ENCODE measurements at places on chromosomes 11 and 22.

- no peak for DNase-seq
Observed at GRCh38 chr11:94658386-94658785, 91.2 kb downstream of the PIWIL4 start.

GRCh38 chr11:82906931-82907330, 5.4 kb downstream of the DDIAS start:
- DNase-seq, result no peak

- no peak for DNase-seq
Observed at GRCh38 chr22:38863531-38864131, 8.4 kb downstream of the CBX6 start.

DNA sequence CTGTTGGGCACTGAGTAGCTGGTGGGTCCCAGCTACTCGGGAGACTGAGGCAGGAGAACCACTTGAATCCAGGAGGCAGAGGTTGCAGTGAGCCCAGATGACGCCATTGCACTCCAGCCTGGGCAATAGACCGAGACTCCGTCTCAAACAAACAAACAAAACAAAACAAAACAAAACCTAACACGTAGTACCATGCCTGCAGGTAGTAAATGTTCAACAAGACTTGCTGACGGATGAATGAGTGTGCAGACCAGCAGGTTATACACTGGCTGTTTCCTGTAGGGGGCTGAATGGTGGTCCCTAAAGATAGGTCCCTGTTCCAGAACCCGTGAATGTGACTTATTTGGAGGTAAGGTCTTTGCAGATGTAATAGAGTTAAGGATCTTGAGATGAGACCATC, 12.8 kb upstream of the MRGPRD start:
- no peak for DNase-seq

GRCh38 chr11:72624496-72625201, 49.6 kb downstream of the PDE2A start:
- no peak for DNase-seq

DNA sequence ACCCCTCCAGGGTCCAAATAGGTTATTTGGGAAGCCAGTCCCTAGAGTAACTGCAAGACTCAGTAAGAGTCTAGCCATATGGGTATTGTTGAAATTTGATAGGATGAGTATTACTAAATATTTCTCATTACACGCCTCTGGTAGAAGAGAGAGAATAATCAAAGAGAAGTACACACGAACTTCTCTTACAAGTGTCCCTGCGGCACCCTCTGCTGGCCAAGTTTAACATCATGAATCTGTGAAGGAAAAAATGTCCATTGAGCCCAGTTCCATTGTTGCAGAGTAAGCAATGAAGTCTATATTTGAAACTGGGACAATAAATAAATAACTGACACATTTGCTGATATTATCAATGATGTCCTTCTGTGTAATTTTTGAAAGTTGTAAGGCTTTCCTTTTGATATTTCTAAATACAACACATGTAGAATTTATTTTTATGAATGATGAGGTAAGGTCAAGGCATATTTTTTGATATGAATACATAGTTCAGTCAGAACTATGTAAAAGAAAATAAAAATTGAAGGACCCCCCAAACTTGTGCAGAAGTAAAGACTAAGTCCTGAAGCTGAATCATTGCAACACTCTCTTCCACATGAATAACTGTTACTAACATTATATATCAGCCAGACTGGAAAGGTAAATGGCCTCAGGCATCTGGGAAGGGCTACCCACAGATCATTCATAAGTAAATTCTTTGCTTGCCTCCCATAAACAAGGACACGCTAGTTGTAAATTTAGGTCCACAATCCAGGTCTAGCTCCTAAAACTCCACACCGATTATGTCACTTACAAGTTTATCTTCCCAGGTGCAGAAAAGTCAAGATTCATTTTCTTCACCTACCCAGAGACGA, 10.0 kb downstream of the OR51L1 start:
- DNase-seq, result peak; percentile 4

DNA sequence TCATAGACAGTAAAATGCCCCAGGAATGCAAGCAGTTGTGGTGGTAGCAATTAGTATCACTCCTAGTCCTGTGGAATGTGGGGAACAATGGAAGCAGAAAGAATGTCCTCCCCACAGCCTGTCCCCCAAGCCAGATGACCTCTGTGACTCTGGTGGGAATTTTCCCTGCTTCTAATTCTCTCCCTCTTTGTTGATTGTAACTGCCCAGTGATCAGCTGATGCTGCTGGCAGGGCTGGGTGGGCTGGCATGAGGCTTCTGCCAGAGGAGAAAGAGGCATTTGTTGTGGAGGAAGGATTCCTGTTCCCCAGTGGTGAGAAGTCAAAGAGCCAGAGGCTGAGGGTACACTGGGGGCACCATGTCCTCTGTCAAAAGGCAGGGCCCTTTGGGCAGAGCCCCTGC, 116.7 kb upstream of the NCAM1 start:
- DNase-seq, result peak; percentile 58

GRCh38 chr11:92123540-92123939, 101.1 kb upstream of the FAT3 start:
- DNase-seq, result no peak

DNA sequence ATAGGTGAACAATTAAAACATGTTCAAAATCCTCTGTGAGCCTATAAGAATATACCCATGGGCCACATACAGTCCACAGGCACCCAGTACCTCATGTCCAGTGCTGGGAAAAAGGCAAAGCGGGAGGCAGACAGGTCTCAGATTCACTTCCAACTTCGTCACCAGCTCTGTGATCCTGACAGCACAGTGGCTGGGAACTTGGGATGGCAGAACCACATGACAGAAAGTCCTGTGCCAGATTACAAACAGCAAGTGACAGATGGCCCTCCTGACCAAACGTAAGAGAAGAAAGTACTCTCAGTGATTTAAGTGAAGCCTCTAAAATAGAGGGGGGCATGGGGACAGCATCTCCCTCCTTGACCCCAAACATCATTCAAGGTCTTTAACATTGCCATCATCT, 5.8 kb downstream of the SLC1A2 start:
- no peak for DNase-seq

GRCh38 chr11:294780-295179, 4.5 kb downstream of the IFITM5 start:
- DNase-seq, result no peak

GRCh38 chr11:64844330-64845128, at the start of gene CDC42BPG:
CDC42BPG (minus strand) TSS chr11:64844653; CDS start chr11:64844569, 84 bp downstream.
- DNase-seq, result no peak

- no peak for DNase-seq
Observed at GRCh38 chr11:72815110-72815618, 953 bp downstream of the ATG16L2 start.

DNA sequence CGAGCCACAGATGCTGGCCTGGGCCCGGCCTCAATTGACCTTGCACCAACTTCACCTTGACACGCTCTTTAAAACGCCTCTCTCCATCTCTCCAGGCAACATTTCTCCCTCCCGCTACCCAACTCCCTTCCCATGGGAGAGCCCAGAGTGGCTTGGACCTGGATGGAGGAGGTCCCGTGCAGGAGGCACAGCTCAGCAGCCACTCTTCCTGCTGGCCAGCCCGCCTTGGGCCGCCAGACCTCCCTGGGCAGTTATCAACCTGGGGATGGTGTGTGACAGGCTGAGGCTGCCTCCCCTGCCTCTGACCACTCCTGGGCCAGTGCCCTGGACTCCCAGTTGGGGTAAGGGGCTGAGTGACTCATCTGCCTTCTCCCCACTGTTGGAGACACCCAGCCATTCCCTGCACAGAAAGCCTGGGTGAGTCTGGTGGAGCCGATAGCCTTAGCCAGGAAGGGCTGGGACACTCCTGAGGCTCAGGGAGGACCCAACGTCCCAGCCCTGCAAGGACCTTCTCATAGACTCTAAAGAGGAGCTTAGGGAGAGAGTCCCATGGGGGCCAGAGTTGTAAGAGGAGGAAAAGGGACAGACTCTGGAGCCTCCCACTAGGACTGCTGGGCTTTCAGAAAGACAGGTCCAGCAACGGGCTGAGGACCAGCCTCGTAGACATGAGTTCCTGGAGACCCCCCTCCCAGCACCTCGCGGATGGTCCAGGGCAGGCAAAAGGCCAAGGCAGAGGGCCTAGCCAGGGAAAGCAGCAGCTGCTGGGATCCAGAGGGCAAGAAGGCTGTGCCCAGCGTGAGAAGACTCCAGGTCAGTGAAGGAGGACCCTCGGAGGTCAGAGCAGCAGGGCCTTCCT, 131.7 kb downstream of the CEP164 start:
- no peak for DNase-seq

- DNase-seq, result no peak
Observed at GRCh38 chr11:45807792-45808238, 2.9 kb downstream of the SLC35C1 start.

GRCh38 chr11:125156346-125157117, 8.0 kb upstream of the PKNOX2 start:
- DNase-seq, result no peak

GRCh38 chr11:113475160-113475761, at the start of gene DRD2:
DRD2 (minus strand) TSS chr11:113475398; CDS start chr11:113424651, 50,747 bp downstream.
- DNase-seq, result no peak

GRCh38 chr22:42961810-42962209, 53.1 kb downstream of the PACSIN2 start:
- DNase-seq, result no peak

- no peak for DNase-seq
Observed at GRCh38 chr11:85758026-85758425, 52.9 kb downstream of the SYTL2 start.

DNA sequence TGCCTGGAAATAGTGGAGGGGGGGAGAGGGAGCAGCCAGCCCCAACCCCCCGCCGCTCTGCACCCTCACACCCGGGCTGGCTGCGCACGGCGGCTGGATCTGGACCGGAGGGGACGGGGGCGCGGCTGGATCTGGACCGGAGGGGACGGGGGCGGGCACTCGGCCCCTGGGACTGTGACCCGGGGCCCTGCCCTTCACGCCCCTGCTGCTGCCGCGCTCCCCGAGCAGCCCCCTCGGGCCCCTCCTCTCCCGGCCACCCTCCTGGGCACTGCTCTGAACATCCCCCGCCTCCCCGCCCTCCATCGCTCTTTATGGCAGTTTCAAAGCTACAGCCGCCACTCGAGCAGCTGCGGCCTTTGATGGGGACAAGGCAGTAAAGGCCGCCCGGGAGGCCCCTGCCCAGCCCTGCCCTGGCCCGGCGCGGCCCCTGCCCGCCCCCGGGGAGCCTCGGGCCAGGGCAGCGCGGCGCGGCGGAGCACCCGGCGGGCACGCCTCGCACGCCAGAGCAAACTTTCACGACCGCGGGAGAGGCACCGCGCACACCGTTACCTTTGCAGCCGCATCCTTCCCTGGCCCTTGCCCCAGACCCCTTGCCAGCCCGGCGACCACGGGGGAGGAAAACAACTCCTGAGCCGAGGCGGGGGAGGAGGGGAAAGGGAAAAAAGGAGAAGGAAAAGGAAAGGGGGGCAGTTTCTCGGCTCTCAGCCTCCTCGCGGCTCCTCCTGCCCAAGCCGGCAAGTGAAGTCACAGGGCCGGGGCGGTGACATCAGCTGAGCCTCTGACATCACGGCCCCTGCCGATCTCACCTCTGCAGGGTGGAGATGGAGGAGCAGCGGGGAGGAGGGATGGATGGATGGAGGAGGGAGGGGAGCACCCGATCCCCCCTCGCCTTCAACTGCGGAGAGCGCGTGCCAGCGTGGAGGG, 13.1 kb upstream of the TCF20 start:
- peak; percentile 59 for DNase-seq

- no peak for DNase-seq
Observed at GRCh38 chr11:22785251-22785650, 44.4 kb downstream of the SVIP start.

GRCh38 chr22:33054001-33054675, 4.0 kb downstream of the SYN3 start:
- no peak for DNase-seq

DNA sequence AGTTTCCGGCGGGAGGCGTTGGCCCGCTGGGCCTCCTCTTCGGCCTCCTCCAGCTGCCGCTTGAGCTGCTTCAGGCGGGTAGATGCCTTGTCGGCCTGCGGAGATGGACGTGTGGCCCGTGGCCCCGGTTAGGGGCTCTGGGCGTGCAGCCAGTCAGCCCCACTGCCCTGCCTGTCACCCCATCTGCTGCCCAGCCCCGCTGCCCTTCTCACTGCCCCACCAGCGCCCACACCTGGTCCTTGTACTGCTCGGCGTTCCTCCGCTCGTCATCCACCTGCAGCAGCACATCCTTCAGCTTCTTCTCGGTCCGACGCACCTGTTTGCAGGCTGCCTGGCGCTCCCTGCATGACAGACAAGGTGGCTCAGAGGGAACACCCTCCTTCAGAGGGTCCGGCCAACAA, 31.2 kb downstream of the APOL1 start:
- DNase-seq, result no peak

DNA sequence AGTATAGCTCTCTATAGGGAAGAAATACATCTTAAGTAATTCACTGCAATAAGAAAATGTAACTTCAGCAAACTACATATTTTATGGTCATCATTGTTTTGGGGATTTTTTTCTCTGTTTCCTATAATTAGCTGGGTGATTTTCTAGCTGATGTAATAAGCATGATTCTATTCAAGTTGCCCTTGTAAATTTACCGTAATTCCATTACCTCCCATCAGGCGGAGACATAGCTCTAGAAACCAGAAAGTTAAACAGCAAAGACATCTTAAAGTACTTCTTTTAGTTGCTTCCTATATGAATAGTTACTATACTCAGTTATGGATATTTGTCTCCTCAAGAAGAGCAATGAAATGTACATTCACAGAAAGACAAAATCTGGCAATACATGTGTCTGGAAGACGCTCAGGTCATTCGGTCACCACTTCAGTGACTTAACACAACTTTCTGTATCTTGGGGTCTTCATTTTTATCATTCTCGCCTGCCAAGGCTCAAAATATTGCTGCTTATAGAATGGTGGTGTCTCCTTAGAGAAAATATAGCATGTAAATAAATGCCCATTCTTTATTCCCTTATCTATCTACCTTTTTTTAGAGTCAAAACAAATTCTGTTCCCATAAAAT, 239.9 kb upstream of the ZC3H12C start:
- DNase-seq, result no peak

DNA sequence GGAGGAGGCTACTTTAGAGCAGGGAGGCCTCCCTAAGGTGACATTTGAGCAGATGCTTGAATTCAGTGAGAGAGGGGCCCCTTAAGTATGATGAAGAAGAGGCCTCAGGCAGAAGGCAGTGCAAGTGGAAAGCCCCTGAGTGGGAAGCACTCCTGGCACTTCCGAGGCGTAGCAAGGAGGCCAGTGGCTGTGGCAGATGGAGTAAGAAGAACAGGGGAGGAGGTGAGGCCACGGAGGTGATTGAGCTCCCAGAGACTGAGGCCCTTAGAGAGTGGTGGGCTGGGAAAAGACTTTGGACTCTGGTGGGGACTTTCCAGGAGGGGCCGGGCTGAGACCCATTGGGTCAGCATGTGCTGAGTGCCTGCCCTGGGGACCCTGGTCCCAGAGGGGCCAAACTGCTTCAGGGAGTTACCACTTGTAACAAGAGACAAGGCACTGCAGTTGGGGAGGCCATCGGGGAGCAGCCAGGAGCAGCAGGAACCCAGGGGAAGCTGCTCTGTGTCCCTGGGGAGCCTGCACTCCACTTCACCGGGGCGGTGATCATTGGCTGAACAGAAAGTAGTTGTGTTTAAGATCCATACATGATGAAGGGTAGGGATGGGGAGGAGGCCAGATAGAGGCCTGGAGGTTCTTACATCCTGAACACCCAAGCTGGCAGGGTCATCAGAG, 2.5 kb upstream of the CENPM start:
- no peak for DNase-seq
